ENCODE measurements at places on chromosomes 7 and 10.

- DNase-seq = no peak
These were observed 1173.5 kb upstream of the AUTS2 start for GRCh38 chr7:68424658-68425297.

DNA sequence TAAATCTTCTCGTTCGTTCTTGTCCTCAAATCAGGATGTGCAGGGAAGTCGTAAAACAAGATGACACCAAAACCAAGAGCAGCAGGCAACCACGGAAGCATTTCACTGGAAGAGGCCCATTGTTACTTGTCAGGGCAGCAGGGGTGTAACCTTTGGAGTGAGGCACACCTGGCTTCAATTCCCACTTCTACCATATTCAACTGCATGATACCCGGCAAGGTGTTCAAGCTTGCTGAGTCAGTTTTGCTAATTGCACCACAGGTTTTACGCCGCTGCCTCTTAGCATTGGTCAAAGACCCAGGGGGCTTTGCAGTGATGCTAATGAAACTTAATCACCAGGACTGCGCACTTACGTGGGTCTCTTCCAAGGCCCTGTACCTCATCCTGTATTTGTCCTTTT is 50.0 kb upstream of the PTER start:
- DNase-seq = no peak

DNA sequence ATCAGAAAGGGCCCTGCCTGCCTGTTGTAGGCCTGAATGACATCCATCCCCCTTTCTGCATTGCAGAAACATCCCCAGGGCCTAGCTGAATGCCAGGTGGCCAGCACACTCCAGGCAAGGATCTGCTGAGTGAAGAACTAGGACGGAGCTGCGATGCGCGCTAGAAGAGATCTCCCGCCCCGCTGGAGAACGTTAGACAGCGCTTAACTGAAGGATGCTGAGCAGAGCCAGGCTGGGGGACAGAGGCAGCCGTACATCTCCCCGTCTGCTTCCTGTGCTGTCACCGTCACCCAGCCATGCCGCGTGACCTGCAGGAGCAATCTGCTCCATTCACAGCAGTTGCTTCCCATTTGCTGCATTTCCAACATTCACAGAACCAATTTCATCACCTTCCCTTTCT is 73.3 kb downstream of the FAM53B start:
- no peak for DNase-seq

DNA sequence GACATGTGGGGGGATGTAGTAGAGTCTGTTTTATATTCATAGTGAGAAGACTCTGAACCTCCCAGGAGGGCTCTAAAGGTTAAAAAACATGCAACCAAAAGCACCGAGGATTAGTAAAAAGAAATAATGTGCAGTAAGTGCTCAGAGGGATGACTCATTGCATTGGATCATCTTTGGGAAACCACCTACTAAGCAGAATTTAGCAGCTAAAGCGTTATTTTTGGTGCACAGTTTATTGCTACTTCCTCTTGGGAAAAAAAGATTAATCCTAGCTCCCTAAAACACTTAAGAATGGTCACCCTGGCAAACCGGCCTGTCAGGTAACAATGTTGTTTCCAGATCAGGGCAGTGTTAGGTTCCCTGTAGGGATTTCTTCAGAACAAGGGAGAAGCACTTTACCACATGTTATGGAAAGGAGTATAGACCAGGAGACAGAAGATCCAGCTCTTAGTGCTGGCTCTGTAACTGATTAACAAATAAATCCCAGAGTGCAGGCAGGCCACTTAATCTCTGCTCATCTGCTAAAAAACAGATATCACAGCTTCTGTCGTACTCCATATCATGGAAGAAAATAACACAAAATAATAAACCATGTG is 44.8 kb upstream of the FAM133B start:
- DNase-seq = no peak

DNA sequence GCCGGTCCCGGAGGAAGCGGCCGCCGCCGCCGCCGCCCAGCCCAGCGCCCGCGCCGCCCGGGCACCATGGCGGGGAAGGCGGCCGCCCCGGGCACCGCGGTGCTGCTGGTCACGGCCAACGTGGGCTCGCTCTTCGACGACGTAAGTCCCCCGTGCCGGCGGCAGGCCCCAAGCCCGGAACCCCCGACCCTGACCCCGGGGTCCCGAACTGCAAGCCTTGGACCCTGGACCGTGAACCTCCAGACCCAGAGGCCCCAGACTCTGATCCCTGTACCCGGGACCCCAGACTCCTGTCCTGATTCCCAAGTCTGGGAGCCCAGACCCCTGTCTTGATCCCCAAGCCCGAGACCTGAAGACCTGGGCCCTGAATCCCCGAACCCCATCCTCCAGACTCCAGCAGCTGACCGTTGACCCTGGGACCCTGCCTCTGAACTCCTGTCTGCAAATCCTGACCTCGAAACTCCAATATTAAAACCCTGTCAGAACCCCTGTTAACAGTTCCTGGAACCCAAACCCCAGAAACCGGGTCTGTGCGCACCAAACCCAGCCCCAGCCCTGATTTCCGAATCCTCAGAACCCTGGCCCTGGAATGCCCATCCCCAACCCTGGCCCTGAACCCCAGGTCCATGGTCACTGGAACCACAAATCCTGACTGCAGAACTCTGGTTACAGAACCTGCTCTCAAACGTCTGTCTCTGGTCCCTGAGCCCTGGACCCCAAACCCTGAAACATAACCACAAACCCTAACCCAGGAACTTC is 623 bp downstream of the INPP5A start:
- DNase-seq = no peak

DNA sequence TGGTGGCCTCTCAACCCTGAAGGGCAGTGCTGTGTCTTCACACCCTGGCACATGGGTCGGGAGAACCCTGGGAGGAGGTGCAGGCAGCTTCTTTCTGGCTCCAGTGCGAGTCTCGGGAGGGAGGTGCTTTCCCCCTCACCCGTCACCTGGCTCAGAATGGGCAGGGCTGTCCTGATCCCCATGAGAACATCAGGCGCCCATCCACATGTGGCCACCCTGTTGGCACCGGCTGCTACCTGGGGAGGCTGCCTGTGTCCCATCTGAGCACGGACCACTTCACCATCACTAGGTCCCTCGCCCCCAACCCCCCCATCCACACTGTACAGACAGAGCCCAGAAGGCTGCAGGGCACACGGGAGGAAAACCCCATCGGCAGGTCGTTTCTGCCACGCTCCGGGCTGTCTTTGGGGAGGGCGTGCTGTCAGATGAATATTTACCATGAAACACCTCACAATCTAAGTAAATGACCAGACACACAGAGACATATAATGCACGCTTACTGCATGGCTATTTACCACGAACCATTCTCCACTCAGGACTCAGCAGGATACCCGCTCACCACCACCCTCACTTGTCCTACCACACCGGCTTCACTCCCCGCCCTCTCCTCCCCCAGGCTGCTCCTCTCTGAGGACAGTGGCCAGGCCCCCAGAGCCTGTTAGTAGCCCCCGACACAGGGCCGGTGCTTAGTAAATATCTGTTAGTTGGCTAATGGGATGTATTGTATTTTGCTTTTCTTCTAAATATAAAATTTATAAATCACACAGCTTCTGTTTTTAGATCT is 282.2 kb downstream of the DNAJB6 start:
- no peak for DNase-seq

DNA sequence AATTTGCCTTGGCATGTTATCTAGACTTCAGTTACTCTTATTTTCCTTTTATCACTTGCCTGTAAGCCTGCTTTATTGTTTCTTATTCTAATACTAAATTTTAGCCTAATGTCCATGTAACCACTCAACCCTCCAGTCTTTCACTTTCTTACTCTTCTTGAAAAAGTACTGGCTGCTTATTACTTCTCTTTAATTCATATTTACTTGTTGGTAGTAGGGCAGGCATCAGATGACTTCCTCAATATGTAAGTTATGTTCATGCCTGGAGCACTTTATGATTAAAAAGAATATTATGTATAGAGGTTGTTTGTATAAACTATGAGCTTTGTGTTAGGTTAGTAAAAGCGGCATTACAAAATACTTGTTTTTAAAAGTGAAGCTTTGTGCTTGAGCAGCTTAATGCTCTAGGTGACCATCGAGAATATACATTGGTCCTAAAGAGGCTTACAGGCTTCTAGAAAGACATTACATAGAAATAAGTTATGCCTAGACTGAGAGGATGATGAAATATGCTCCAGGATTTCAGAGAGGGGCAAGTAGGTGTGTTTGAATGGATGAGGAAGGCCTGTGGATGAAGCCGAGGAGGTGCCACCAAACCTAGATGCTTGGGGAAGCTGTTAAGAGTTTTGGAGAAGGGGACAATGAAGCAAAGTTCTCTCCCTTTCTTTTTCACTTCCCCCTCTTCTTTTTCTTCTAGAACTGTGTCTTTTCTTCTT is 207.1 kb upstream of the HDAC9 start:
- DNase-seq = no peak

DNA sequence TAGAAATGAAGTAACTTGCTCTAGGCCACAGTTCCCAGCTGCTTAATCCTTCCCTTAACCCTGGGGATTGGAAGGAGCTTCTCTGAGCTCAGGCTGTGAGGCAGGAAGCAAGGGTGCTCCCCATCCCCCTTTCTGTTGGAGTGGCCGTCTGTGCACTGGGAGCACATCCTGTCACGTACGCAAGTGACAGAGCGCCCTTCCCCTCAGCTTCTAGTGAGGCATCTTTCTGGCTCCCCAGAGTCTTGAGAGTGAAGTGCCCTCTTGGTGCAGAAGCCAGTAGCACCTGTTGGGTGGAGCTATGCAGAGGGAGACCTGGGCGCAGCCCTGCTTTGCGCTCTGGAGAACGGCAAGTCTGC is 47.8 kb downstream of the SHH start:
- DNase-seq = no peak

GRCh38 chr7:28156401-28156800 is 24.2 kb downstream of the JAZF1 start:
- no peak for DNase-seq

- peak; percentile 21 for DNase-seq
These were observed 61.4 kb downstream of the ST7 start for GRCh38 chr7:117014673-117015133.

GRCh38 chr10:132297526-132297925 is 10.2 kb downstream of the STK32C start:
- no peak for DNase-seq

- DNase-seq = no peak
These were observed 68.8 kb downstream of the CSTF2T start for GRCh38 chr10:51630640-51631005.

GRCh38 chr7:12178317-12178716 is 32.8 kb upstream of the TMEM106B start:
- DNase-seq = no peak

DNA sequence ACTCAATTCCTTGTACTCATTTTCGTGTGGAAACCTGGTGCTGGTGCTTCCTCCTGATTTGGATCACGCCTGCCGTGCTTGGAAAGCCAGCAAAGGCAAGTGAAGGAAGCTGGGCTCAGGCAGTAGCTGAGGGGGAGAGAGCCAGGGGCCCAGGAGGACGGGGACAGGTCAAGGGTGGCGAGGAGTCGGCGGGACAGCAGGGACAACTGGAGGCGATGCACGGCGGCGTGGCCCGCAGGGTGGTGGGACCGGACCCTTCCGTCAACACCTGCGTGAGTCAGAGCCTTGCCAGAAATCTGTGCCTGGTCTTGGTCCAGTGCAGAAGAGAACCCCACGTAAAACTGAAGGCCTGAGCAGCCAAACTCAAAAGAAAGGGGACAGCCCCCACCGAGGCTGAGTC is 309.7 kb upstream of the SHH start:
- no peak for DNase-seq

GRCh38 chr7:22487978-22488642 is 11.9 kb downstream of the STEAP1B start:
- no peak for DNase-seq

- DNase-seq = no peak
These were observed 81.5 kb upstream of the HPS1 start for GRCh38 chr10:98528166-98528804.

- no peak for DNase-seq
These were observed 2.5 kb downstream of the TNKS2 start for GRCh38 chr10:91800756-91801155.

- no peak for DNase-seq
These were observed 56.5 kb upstream of the HELLS start for GRCh38 chr10:94489107-94489506.

DNA sequence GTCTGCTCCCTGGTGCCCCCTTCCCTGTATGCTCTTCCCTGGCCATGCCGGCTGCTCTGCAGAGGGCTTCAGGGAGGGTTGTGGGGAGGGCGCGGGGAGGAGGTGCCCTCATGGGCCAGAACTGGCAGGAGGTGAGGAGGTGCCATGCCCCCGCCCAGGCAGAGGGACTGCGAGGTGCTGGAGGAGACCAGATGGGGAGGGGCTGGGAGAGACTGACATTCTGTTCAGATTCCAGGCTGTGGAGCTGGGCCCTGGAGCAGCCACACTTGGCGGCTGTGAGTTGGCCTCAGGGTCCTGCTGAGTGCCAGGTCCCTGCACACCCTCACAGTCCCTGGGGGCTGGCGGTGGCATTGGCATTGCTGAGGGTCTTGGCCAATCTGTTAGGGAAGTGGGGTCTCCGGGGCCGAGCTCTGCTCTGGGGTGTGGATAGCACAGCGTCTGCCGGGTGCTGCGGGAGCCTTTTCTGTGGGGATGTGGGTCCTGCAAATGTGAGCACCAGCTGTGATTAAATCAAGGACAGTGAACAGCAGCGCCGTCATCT is 25.4 kb downstream of the INPP5A start:
- no peak for DNase-seq

- DNase-seq = no peak
These were observed 353.6 kb downstream of the CALN1 start for GRCh38 chr7:72058579-72058978.

- DNase-seq = peak; percentile 73
These were observed 85.1 kb upstream of the LANCL2 start for GRCh38 chr7:55280031-55280454.

- no peak for DNase-seq
These were observed 152.6 kb upstream of the FZD8 start for GRCh38 chr10:35794703-35795102.
